ENCODE measurements at places on chromosomes 6 and 20. TPM values are rescaled to one million over a fixed set of nuclear protein-coding genes. Genes with fewer than 3 reads are reported as not detected.

GRCh38 chr6:89021629-89022028 lies 58.2 kb upstream of the RNGTT start:
- DNase-seq, result no peak

The XKR7 gene
- not detected for total RNA-seq

The VSX1 gene
- not detected for total RNA-seq

The SLC22A16 gene
- total RNA-seq, result not detected

DNA sequence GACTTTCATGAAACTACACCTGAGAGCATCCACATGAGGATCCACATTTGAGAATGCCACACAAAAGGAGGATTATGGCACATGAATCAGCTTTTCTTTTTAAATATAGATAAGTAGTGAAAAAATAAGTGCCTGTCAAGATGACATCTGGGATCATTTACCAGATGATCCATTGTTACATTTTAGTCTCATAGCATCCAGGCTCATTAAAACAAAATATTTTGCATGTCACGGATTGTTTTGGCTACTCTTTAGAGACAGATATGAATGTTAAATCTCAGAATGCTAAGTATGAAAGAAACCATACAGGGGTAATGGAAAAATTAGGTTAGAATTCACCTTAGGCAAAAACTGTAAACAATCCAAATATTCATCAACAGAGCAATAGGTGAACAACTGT lies 66.7 kb downstream of the MYO6 start:
- no peak for DNase-seq

GRCh38 chr20:51639206-51639832 lies 96.8 kb upstream of the NFATC2 start:
- DNase-seq, result peak; percentile 73

DNA sequence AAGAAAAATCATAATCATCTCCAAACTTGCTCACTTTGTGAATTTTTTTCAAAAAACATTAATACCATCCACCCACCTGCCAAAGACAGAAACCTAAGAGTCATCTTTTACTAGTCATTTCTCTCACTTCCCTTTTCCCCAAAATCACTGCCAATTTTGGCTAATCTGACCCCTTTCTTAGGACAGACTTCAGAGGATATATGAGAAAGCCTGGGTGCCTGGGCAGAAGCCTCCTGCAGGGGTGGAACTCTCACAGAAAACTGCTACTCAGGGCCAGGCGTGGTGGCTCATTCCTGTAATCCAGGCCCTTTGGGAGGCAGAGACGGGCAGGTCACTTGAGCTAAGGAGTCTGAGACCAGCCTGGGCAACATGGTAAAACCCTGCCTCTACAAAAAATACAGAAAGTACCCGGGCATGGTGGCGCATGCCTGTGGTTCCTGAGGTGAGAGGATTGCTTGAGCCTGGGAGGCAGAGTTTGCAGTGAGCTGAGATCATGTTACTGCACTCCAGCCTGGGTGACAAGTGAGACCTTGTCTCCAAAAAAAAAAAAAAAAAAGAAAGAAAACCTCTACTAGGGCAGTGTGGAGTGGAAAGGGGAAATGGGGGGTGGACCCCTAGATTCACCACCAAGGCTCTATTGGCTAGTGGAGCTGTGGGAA lies 3.8 kb downstream of the DEK start:
- DNase-seq, result no peak

- no peak for DNase-seq
Measured at GRCh38 chr6:36908747-36909146, 23.0 kb downstream of the C6orf89 start.

DNA sequence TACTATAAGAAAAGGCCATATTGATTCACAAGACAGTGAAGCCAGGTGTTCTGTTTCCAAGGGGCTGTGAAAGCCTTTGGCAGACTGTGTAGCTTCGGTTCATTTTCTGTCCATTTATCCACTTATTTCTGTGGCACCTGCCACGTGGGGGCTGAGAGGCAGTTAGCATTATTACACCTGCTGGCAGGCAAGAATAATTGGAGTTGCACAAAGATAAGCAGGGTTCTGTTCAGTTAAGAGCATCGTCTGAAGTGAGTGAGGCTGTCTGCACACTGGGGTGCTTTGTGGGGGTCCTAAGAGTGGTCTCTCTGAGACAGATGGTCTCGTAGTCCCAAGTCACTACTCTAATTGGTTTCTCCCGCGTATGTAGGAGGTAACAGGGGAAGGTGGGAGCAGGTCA lies 60.6 kb upstream of the CCN6 start:
- DNase-seq, result no peak

The PTPRT gene
- not detected for total RNA-seq

DNA sequence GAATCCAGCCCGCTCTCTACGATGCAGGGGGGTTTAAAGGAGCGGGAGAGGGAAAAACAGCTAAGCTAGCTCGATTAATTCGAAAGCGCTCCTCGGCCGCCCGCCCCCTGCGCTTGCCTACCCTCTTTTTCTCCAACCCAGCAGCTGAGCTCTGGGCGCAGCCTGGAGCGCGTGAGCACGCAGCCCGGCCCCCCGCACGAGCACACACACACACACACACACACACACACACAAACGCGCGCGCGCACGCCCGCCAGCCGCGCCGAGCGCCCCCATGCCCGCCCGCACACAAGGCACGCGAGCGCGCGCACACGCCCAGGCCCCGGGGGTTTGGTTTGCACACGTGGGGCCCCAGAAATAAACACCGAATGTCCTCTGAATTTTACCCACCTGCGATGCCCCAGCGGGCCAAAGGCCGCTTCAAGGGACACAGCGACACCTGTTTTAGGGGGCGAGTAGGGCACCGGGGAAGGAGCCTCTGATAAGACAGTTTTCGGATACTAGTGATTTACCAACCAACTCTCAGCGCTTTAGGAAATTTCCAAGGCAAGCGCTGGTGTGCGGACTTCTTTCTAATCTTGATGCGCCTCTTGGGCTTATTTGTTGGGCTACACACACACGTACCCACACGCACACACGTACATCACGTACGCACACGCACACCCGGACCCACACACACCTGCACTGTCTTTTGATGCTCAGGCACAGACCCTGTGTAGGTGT lies 802 bp upstream of the NRN1 start:
- peak; percentile 71 for DNase-seq

DNA sequence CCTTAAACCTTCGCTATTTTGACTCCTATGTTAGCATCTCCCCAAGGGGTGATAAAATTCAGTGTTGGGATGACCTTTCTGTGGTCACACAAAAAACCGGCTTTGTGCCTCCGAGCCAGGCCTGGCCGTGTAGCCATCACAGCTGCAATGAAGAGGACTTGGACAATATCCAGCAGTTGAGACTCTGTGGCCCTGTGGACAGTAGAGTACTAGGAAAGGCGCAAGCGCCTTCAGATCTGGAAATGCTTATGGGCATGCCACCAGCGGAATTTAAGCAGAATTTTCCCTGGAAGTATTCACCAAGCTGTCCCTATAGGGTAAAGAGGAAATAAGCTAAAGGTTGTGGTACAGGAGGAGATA lies 63.3 kb upstream of the SLC2A12 start:
- DNase-seq, result no peak

The TUBB gene
- total RNA-seq, result 399 TPM

DNA sequence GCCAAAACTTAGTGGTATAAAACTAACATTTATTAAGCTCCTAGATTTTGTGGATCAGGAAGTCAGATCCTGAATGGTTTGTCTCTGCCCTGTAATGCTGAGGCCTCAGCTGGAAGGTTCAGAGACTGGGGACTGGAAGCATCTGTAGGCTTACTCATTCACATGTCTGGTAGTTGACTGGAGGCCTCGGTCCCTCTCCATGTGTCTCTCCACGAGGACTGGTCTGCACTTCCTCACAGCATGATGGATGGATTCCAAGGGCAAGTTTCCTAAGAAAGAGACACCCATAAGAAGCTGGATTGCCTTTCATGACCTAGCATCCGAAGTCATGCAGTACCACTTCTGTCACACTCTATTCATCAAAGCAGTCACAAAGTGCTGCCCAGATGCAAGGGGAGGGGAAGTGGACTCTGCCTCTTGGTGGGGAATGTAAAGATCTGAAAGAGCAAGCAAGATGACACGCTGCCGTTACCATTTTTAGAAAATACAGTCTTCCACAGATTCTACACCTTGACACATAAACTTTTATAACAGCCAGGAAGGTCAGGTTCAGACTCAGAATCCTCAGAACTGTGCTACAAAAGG lies 17.2 kb upstream of the MDGA1 start:
- DNase-seq, result no peak

- peak; percentile 49 for DNase-seq
Measured at GRCh38 chr6:36266913-36267644, 2.8 kb upstream of the PNPLA1 start.

DNA sequence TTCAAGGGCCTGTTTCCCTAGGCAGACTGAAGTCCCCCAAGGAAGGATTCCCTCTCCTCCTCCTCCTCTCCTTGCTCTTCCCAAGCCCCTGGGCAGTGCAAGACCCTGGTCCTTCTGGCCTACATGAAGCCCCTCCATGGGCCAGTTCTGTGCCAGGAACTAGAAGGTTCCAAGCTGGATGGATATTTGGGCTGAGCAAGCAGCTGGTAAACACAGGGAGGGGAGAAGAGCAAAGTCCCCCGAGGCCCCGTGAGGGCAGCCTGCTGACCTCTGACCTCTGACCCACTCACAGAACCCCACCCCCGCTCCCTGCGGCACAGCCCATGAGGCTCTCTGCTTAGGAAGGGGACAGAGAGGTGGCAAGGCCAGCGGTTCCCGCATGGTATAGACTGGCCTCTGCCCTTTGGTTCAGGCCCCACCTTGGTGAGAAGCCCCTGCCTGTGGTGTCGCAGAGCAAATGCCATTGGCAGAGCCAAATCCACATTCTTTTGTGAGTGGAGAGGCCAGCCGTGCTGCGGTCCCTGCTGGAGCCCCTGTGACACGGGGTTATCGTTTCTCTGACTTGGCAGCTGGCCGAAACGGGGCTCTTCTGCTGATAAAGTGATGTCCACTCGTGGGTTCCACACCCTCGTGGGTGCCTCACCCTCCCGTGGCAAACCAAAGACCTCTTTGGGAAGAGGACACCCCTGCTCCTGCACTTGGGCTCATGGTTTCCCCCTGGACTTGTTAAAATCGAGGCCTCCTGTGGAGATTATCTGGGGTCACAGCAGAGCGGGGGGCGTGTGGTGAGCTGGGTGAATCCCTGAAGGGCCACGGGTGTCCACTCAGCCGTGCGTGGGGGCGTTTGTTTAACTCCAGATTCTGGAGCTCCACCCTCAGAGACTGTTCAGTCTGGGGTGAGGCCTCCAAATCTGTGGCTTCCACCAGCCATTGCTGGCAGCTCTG lies 2.1 kb upstream of the CHRNA4 start:
- no peak for DNase-seq

DNA sequence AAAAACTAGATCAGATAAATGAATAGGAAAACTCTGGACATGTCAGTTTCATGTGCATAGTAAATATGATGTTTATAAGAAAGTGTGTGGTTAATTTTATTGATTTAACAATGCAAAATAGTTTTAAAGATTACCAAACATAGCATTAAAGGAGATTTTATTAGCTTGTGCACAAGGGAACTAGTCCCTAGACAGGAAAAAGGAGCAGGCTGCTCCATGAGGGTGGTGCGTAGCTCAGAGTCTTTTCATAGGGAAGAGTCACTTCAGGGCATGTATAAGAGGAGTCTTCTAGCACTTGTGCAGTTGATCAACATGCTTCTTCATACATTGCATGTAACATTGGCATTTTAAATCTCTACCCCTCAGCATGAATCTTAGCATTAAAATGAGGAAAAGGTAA lies 835.8 kb downstream of the GRIK2 start:
- DNase-seq, result no peak

DNA sequence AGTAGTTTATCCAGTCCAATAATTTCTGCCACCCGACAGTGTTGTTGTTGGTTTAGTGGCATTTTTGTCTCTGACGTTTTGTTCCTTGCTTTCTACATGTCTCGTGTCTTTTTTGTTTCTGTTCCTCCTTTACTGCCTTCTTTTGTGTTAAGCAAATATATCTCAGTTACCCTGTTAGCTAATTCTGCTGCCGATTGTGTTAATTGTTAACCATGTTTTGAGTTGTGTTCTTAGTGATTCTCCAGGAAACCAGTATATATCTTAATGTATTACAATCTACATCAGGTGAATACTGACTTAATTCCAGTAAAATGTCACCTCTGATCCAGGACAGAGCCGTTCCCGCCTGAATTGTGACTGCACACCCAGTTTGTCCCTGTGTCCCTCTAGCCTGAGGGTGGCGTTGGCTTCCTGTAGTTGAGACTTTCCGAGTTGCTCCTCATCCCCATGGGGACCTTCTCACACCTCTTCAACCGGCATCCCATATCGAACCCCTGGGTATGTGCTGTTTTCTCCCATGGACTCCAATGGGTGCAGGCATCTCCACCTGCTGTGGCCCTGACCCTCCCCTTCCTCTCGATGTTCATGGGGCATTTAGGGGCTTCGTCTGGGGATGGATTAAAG lies 35.8 kb upstream of the BHLHE23 start:
- no peak for DNase-seq

The LY6G6C gene
- not detected for total RNA-seq

The DEFB124 gene
- not detected for total RNA-seq

The EPHA7 gene
- total RNA-seq, result under 0.01 TPM

GRCh38 chr6:125953502-125953875 lies 3.1 kb upstream of the HINT3 start:
- no peak for DNase-seq

DNA sequence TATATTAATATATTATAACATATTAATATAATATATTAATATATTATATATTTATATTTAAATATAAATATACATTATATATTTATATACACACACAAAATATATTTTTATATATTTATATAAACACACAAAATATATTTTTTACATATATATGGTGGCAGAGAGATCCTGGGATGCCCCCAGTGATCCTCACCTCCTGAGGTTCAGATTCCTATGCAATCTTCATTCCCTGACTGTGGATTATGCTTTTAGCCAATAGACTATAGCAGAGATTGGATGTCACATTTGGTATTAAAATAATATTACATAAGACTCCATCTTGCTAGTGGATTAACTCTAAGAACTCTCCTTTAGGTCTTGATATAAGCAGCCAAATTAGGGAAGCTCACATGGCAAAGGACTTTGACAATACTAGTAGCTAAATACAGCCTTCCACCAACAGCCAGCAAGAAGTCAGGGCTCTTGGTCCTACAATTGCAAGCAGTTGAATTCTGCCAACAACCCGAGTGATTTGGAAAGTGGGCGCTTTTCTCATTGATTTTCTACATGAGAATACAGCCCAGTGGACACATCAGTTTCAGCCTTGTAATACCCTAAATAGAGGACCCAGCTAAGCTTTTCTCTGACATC lies 681.0 kb downstream of the C6orf118 start:
- no peak for DNase-seq

GRCh38 chr6:34143884-34144580 lies 1.9 kb downstream of the GRM4 start:
- DNase-seq, result no peak

Measured in dermis microvascular lymphatic vessel endothelial cell (primary cell).